ENCODE measurements at places on chromosomes 2 and 18.

GRCh38 chr2:140344838-140345237 lies 1564.6 kb upstream of the NXPH2 start:
- DNase-seq: no peak

DNA sequence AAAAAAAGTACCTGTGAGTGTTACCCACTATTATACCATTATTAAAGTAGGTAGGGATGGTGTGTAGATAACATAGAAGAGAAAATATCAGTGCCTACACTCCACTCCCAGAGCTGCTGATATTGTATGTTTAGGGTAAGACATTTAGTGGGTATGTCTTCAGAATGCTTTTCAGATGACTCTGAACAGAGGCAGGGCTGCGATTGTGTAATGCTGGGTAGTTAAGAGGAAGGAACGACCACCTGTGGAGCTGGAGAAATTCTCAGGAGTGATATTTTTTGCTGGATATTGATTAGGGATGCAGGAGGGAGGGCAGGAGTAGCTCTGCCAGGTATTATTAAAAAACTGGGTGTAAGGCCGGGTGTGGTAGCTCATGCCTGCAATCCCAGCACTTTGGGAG lies 2.8 kb downstream of the CNOT11 start:
- DNase-seq: no peak

GRCh38 chr2:2501454-2502200 lies 170.6 kb upstream of the MYT1L start:
- no peak for DNase-seq

GRCh38 chr2:71787108-71787415 lies 333.7 kb downstream of the DYSF start:
- no peak for DNase-seq

DNA sequence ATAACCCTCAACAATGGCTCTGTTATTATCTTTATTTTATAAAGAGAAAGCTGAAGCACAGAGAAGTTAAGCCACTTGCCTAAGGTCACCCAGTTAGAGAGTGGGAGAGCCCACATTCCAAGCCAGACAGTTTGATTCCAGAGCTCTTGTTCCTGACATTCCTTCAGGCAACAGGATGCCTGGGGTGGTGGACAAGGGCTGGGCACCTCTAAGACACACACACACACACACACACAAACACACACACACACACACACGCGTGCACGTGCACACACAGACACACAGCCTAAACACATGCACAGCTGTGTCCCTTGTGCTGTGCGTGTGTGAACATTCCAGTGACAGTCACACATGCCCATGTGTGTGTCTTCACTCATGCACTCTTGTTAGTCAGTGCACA lies 26.4 kb downstream of the CELF4 start:
- DNase-seq: no peak

DNA sequence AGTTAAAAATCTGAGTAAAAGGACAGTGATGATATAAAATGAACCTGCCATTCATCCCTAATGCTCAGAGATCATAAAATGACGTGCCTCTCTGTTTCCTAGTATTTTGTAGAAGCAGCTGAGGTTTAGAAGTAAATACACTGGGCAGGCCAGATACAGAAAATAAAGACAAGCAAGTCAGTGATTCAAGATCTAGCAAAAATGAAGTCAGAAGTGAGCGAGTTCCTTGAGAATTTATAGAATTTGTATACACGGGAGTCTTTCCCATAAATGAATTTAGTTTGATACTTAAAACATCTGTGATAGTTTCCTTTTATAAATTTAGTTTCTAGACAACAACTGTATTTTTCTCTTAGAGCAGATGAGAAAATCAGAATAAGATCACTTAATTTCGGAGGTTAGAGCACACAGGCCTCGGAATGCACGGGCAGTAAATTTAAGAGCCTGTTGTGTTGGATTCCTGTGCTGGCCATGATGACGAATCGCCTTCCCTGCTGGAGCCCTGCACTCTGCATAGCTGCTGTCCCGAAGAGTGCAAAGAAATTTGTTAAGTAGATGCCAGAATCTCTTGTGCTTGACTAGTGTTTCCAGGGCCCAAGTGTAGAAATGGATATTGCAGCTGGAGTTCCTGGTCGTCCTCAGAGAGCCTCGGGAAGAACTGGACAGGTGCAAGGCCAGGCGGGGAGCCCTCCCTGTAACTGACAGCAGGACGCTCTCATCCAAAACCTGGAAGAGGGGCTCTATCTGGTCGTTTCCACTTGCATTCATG lies 83.7 kb upstream of the RBM44 start:
- DNase-seq: no peak

- DNase-seq: no peak
Observed at GRCh38 chr2:108585436-108585835, 51.2 kb downstream of the LIMS1 start.

- DNase-seq: no peak
Observed at GRCh38 chr2:46876741-46877384, 38.7 kb downstream of the MCFD2 start.

DNA sequence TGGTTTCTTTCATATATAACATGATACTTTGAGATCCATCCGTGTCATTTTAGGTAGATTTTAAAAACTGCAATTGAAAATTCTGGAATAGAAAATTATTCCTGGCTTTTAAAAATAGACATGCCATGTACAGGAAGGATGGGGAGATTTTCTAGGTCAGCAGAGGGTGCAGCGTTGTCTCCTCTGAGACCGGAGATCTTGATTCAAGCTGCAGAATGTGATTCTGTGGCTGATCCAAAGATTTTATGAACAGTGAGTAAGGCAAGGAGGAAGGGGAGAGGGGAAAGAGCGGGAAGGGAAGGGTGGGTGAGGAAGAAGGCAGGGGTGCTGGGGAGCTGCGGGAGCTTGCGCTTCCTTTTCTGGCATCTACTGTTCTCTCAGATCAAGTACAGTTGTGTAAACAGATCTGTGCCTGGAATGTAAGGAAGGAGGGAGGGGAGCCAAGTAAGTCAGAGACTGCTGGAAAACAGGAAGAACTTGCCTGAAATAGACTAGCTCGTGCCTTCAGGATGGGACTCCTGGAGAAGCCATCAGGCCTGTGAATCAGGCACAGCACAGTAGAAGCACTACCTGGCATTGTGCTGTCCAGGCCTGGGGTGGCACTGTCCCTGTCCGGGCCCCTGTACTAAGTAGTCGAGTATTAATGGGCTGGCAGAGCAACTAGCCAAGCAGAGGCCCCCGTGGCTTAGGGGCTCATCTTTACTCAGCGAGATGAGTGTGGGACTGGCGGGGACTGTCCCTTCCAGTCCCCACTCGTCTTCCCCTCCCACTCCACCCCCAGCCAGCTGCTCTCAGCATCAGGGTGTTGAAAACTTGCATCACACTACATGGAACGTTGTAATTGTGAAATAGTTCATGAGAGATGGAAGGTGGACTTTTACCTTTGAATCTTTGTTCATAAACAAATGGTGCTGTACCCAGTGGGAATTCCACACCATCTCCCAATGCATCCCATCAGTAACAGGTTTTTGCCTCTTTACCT lies 163.5 kb downstream of the UXS1 start:
- no peak for DNase-seq

DNA sequence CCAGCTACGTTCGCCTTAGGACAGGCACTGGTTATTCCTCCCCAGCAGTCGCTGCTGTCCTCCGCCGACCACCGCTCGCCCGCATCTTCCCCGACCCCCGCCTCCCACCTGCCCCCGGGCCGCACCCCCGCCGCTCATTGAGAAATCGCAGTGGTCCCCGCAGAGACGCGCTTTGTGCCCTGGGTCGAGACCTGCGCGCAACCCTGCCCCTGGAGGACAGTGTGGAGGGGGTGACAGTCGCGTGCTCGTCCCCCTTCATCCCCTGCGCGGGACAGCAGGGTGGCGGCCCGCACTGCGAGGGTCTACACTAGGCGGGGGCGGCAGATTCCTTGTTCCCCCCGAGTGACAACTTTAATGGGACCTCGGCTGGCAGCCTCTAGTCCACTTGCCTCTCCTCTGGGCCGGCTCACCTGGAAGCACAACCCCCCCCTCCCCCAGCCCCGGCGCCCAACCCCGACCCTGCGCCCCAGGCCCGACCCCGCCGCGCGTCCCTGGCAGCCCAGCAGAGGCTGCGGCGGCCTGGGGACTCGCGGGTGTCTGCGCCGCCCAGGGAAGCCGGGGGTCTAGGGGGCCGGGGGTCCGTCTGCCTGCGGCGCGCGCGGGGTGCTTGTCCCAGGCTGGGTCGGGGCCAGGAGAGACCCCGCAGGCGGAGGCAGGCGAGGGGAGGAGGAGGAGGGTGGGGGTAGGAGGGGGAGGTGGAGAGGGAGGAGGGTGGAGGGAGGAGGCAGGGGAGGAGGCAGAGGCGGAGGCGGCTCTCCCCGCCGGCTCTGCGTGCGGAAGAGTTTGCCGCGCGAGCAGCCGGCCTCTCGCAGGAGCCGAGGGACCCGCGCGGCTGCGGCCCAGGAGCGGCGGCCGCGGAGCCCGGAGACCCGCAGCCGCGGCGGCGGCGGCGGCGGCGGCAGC lies at the start of gene NPAS2:
Gene NPAS2, plus strand, starts transcription at position 770 of the 903 bp plus-strand sequence. CDS start 84,616 bp downstream, outside the sequence.
- DNase-seq: peak; percentile 52

- no peak for DNase-seq
Observed at GRCh38 chr2:184413671-184414229, 184.6 kb upstream of the ZNF804A start.

GRCh38 chr18:65298422-65298821 lies 452.4 kb upstream of the CDH7 start:
- DNase-seq: no peak

GRCh38 chr2:235521844-235522243 lies 28.0 kb downstream of the AGAP1 start:
- DNase-seq: no peak

DNA sequence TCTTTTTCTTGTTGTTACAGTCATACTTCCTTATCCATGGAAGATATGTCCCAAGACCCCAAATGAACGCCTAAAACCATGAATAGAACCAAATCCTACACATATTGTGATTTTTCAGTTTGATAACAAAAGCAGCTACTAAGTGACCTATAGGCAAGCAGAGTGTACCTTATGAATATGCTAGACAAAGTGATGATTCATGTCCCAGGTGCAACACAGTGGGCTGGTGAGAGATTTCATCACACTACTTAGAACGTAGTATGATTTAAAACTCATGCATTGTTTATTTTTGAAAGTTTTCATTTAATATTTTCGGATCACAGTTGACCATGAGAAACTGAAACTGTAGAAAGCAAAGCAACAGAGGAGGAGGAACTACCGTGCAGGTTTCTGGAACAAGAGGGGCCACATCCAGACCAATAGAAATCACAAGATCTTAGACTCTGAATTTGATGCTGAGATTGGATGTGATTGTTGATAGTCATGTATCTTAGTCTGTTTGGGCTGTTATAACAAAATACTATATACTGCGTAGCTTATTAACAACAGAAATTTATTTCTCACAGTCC lies 470.8 kb upstream of the VRK2 start:
- no peak for DNase-seq

GRCh38 chr2:156845806-156846558 lies 409.8 kb downstream of the GPD2 start:
- no peak for DNase-seq

GRCh38 chr2:129769185-129769991 lies 210.1 kb upstream of the RAB6C start:
- DNase-seq: no peak

GRCh38 chr2:235024191-235024860 lies 72.5 kb downstream of the SH3BP4 start:
- DNase-seq: no peak

GRCh38 chr2:158103411-158104012 lies 1.8 kb downstream of the UPP2 start:
- no peak for DNase-seq

DNA sequence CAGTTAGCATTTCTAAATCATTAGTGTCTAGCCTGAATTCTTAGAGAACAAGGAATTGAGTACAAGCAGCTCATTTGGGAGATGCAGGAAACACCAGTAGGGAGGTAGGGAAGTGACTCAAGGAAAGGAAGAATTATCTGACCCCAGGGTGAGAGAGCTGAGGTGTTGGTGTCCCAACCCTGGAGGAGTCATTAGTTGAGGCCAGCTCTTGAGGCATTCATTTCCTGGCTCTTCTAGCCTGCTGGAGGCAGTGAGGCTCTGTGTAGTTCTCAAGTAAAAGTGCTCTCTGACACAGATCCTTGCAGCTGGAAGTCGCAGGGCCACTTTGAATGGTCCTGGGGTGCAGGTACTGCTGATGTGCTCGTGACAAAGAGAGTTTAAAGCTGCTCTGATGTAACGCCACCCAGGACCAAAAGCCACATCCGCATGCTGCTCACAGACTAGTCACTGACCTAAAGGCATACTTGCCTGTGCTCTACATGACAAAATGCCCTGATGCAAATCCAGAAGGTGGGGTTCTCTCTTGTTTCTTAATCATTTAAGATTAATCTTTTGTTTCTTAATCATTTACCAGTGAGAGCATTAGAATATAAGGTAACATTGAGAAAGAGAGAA lies 299.5 kb upstream of the LYPD1 start:
- no peak for DNase-seq

DNA sequence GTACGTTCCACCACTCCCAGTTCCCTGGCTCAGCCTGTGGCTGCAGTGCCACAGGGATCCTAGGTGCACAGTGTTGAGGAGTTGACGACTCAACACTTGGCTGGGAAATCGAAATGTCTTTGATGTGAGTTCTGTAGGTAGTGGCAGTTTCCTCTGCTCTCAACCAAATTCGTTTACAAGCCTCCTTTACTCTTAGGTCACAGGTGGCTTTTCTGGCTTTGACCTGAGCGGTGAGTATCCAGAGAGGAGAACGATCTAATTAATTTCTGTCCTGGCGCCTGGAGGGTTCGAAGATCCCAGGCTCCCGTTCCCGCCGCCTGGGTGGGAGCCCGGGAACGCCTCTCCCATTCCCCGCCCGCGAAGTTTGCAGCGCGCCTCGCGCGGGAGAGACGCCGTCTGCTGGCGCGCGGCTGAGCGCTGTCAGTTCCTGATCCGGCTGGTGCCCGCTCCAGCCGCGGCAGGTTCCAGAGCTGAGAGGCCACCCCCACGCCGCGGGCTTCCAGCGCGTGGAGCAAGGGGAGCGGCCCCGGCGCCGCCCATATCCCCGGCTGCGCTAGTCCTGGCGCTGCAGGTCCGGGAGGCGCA lies at the start of gene LAMA3:
Gene LAMA3, plus strand, starts transcription at position 423 of the 585 bp plus-strand sequence. CDS start 231 bp downstream, outside the sequence.
- peak; percentile 38 for DNase-seq

DNA sequence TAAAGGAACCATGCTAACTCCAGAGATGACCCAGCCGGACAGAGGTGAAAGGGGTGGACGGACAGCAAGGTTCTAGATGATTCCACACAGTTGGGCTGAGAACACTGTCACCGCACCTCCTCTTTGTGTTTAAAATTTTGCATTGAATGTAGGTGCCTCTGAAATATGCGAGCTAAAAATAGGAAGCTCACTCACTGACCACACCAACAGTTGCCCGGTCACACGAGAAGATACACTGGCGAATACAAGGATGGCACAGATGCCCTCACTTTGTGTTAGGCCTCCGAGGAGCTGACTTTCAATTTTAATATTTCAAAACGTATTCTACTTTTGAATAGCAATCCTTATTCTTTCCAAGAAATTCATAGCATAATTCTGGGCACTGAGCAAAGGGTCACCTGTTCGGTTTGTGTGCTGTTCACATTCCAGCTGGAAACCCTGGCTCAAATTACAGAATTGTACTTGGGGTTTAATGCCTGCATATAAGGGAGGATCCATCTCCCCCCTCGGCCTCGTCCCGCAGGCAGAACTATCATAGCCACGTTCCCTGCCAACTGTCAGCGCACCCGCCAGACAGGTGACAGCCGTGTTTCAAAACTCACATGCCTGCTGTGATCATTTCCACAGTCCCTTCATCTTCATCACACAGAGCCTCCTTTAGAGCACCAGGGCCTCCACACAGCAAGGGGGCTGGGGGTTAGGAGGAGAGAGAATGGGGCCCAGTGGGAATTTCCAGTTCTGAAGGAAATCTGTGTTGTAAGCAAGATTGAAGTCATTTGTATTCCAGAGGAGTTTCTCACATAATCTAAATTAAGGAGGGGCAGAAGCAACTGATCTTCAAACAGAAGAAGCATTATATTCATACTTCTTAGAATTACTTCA lies 48.2 kb downstream of the ADI1 start:
- DNase-seq: no peak

GRCh38 chr2:88751768-88752167 lies 60.3 kb downstream of the RPIA start:
- peak; percentile 22 for DNase-seq
